Nucleus accumbens (tissue), 56 donors: ENCODE measurements at places on chromosomes 5 and 9.

GRCh38 chr5:21237461-21237860 is 1249.5 kb upstream of the CDH18 start:
- DNase-seq: no peak

- peak; percentile 56 for DNase-seq
Measured at GRCh38 chr9:34457266-34458012, 931 bp downstream of the FAM219A start.

GRCh38 chr5:171270136-171270535 is 38.9 kb upstream of the TLX3 start:
- no peak for DNase-seq

GRCh38 chr9:79208791-79209396 is 362.9 kb upstream of the TLE4 start:
- DNase-seq: no peak

- no peak for DNase-seq
Measured at GRCh38 chr9:101727612-101728524, 10.6 kb downstream of the GRIN3A start.

- DNase-seq: no peak
Measured at GRCh38 chr5:144275329-144275728, 104.7 kb downstream of the KCTD16 start.

GRCh38 chr5:21919414-21920022 is 933.6 kb downstream of the CDH12 start:
- DNase-seq: no peak

DNA sequence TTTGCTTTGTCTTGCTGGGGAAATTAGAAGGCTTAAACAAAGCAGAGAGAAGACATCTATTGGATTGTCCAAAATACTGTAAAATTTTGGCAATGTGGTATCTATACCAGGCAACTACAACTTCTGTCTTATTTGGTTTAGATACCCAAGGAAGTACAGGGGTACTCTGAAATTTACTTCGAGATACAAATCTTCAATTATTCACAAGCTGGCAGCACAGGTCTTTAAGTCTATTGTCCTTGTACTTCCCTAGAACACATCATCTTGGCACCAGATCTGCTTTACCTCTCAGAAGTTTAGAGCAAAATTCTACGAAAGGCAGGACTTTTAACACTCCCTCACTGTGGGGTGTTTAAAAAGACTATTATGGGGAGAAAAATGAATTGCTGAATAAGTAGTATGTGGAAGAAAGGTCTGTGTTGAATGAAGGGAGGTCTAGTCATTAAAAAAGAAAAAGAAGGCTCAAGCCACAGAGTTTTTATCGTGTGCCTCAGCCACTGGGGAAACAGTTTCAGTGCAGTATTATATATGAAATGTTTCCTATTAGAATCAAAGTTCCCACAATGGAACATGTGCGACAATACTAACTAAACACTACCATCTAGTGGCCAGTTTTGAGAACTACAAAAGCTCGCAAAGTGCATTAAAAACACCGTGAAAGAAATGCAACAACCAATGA is 93.7 kb downstream of the PDE4D start:
- no peak for DNase-seq

GRCh38 chr9:81893929-81894328 is 34.3 kb upstream of the SPATA31D4 start:
- no peak for DNase-seq

DNA sequence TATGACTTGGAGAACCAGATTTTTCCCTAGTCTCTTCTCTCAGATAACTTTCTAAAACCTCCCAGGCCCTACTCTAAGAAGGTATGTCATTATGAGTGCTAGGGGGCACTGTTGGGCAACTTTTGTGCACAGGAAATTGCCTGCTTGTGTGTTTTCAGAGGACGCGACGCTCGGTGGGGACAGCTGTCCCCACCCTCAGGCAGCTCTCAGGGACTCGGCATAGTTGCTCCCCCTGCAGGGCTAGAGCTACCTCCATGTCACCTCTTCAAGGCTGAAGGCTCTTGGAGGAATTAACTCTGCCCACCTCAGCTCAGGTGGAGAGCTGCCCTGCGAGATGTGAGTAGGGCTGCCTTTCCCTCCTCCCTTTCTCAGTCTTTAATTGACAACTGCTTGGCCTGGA is 10.2 kb upstream of the TIFAB start:
- no peak for DNase-seq

DNA sequence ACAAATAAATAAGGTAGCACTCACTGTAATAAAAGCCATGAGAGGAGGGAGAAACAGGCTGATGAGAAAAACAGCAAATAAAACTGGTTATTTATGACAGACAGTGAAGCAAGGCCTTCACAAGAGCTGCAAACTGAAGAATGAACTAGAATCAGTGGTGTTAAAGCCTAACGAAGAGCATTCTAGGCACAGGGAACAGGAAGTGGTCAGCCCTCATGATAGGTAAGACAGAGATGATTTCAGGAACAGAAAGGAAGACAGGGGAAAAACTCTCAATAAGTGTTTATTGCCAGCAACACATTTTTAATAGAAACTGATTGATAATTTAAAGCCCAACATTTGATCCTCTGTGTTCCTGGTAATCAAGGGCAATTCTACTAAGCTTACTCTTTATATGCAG is 124.5 kb downstream of the EDIL3 start:
- no peak for DNase-seq

- DNase-seq: no peak
Measured at GRCh38 chr5:138466125-138466899, 1.0 kb downstream of the EGR1 start.

DNA sequence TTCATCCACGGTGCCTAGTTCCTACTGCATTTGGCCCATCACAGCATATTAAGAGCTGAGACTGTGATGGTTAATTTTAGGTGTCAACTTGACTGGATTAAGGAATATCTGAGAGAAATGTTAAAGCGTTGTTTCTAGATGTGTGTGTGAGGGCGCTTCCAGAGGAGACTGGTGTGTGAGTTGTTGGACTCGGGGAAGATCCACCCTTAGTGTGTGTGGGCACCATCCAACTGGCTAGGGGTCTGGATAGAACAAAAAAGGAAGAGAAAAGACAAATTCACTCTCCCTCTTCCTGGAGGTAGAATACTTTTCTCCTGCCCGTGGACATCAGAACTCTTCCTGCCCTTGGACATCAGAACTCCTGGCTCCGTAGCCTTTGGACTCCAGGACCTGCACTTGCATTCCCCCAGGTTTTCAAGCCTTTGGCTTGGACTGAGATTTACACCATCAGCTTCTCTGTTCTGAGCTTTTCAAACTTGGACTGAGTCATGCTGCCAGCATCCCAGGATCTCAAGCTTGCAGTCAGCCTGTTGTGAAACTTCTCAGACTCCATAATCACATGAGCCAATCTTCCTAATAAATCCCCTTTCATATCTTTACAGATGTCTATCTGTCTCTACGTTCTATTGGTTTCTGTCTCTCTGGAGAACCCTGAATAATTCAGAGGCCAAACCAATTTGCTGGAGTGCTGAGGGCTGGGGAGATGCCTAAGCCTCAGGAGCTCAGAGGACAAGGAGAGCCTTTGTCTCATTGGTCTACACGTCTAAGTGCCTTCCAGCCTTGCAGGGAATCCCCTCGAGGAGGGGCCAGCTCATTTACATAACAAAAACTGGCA is 164.5 kb downstream of the DCP2 start:
- no peak for DNase-seq

DNA sequence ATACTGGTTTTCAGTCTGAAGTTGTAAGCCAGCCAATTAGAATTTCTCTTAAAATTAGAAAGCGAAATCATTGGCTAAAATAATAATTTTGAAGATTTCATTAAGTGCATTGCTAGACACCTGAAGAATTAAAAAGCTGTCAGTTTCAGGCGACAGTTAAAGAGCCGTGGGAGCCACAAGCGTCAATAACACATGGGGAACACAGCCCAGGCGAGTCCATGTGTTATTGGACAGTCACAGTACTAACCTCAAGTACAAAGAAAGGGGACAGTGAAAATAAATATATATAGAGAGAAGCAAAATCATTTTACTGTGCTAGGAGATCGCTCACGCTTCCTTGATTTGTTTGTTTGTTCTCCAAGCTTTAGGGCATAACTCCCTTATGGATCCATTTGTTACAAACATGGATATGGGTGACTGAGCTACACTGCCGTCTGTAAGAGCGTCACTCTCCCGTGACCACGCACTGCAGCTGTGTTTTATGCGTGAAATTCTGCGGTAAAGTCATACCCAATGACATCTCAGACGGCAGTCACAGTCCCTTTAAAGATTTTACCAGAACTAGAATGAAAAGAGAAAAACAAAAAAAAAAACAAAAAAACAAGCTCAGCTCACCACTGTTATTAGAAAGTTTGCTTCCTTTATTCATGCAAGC is 83.2 kb downstream of the USP20 start:
- no peak for DNase-seq

- DNase-seq: no peak
Measured at GRCh38 chr5:176994460-176995121, 12.0 kb downstream of the UIMC1 start.

DNA sequence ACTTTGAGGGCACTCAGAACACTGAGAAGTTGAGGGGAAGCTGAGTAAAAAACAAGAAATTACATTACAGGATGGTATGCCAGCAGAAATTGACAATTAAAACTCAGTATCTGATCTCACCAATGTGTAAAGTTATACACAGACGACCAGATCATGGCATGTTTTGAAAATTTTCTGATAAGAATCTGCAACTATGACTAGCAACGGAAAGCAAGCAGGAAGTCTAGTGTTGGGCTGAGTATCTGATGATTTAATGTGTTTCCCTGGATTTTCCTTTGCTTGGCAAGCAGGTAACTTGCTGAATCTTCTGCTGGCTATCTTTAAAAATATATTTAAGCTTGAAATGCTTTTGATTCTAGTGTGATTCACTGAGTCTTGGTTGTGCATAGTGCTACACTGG is 5.2 kb upstream of the GCNT4 start:
- no peak for DNase-seq

DNA sequence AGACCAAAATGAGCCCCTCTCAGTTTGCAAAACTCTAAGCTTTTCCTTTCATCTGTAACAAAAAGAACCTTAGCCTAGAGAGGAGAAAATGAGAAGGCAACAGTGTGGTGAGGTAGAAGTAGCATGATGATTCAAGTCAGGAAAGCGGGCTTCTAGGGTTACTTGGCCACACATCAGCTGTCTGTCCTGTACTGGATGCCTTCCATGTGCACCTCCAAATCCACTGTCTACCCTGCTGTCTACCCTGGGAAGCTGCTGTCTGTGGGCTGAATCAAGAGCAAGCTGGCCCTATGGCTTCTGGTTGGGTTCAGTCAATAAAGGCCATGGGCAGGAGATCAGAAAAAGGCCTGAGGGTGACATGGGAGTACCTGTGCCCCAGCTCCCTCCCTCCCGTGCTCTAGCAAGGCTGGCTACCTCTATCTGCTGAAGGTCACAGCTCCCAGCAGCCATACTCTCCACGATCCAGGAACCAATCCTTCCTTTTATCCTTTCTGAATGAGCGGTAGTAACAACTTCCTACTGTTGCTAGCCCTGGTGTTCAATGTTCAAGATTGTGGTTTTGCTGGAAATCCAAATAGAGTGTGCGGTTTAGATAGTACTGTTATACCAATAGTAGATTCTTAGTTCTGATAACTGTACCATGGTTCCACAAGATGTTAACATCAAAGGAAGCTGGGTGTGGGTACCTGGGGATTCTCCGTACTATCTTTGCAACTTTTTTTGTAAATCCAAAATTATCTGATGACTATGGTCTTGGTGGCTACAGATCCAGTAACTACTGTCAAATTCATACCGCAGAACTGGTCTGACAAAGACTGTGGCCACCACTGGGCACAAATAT is 191.0 kb downstream of the ESM1 start:
- no peak for DNase-seq

GRCh38 chr5:78783434-78784130 is 135.0 kb upstream of the LHFPL2 start:
- no peak for DNase-seq
